Activated CD8-positive, alpha-beta memory T cell treated with anti-CD3 and anti-CD28 coated beads for 1 hour (primary cell): ENCODE measurements at places on chromosomes 7 and 10.

DNA sequence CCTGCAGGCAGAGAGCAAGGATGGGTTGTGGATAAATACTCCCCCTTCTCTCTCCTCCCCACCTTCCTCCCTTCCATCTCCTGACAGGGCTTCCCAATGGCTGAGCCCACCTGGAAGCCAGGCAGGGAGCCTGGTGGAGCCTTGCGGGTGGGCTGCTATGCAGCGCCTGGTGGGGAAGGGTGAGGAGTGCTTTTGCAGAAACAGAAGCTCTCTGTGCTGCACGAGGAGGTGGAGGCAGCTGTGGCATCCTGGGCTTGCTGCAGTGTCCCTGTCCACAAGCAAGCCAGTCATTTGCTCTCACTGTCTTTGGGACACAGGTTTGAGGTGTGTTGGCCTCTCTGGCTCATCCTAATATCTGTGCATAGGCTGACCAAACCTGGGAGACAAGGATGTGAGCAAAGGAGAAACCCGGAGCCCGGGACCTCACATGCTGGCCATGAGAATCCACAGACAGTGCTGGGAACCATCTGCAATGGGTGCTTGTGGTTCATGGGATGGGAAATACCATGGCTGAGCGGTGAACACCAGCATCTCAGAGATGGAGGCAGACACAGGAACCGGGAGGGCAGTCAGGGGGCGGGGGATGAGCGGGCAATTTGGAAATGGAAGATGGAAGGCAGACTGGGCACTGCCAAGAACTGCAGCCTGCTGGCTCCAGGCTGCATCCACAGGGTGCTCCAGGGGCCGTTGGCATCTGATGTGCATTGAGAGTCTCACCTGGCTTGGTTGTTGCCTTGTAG, 364.2 kb downstream of the GLRX3 start:
- no peak for DNase-seq

DNA sequence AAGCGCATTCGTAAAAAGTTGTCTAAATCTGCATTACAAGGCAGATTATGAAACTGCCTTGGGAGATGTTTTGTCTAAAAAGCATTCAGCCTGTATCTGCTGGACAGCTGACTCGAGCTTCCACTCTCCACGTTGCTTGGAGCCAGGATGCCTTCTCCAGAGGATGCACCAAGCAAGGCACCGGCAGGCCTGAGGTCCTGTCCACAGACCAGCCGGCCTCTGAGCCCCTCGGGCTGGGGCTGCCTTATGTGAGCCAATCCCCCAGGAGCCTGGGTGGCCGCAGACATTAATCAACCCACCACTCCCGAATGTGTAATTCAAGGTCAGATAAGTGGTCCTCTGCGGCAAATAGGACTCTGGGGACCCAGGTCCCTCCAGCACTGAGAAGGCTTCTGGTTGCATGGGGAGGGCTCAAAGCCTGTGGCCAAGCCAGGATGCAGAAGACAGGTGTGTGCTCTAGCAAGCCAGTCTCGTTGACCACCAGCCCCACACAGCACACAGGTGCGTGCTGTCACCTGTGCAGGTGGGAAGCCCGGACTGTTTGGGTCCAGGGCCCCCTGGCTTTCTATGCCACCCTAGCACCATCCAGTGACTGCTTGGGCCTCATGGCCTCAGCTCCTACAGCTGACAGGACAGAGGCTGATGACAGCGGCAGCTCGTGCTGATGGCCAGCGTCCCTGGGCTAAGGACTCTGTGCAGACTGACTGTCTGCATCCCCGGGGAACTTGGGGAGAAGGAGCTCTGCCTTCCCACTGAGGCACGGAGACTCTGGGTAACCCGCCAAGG, 4.8 kb upstream of the RET start:
- no peak for DNase-seq

- DNase-seq = no peak
Observed at GRCh38 chr7:88806280-88807037, 10.9 kb upstream of the TEX47 start.

GRCh38 chr10:52213321-52213752, 100.7 kb upstream of the DKK1 start:
- DNase-seq = no peak

DNA sequence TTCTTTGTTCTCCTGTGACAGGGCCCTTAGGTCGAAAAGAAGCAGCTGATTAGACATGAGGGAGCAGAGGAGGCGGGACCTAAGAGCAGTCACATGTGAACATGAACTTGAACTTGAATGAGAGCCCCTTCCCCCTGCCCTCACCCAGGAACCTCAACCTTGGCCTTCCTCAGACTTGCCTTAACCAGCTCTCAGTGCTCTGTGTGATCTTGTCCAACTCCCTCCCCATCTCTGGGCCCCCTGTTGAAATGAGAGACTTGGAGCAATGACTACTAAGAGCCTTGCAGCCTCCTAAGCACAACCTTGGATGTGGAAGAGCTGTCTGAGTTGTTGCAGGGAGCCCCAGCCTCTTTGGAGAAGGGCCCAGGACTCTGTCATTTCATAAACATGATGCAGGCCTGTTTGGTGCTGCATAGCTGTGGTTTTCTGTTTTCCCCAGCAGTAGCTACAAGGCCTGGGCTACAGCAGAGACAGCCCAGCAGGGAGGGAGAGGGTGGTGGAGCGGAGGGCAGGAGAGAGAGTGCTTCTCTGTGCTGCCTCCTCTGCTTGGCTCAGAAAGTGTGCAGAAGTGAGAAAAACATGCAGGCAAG, 123.9 kb upstream of the ZMIZ1 start:
- no peak for DNase-seq

GRCh38 chr10:105243381-105243780, 602.3 kb downstream of the SORCS3 start:
- no peak for DNase-seq

DNA sequence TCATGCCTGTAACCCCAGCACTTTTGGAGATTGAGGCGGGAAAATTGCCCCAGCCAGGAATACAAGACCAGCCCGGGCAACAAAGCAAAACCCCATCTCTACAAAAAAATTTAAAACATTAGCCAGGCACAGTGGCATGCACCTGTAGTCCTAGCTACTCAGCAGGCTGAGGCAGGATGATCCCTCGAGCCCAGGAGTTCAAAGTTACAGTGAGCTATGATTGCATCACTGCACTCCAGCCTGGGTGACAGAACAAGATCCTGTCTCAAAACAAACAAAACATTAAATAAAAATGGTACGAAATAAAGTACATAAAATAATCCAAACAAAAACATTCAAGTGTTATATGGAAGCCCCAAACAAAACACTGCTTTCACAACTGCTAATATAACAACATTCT, 125.0 kb downstream of the SNX13 start:
- DNase-seq = no peak

- no peak for DNase-seq
Observed at GRCh38 chr7:95092324-95092723, 184.9 kb downstream of the PPP1R9A start.

DNA sequence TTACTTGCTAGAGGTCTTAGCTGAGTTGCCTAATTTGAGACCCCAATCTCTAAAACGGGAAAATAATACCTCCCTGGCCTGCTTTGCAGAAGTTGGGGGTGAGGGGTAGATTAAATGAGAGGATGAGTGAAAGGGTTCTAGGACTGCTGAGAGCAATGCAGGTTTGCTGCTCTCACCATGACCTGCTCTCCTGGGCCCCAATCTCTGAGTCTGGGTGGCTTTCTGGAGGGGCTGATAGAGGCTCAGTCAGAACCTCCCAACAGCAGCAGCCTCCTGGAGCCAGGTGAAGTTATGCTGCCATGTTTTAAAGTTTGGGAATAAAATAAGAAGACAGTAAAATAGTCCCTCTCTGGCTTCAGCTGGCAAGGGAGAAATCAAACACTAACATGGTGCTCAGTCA, 7.3 kb downstream of the UROS start:
- DNase-seq = no peak

DNA sequence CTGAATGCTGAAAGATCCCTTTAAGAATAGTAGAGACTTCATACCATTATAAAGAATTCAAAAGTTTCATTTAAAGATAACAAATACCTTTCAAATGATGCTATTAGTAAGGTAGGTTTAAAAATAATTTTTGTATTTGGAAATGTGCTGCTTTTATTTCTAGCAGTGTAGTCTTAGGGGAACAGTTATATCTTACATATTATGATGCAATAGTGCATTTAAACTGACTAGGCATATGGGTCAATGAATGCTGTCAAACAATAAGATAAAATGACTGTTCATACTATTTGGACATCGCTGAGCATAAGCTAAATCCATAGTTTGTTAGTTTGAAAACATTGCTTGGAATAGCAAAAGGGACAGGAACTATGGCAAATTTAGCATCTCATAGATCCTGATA, 354.8 kb upstream of the SEMA3A start:
- no peak for DNase-seq

GRCh38 chr7:12228024-12228423, 16.9 kb downstream of the TMEM106B start:
- DNase-seq = no peak

- DNase-seq = no peak
Observed at GRCh38 chr7:117673839-117674238, 194.0 kb downstream of the CFTR start.

DNA sequence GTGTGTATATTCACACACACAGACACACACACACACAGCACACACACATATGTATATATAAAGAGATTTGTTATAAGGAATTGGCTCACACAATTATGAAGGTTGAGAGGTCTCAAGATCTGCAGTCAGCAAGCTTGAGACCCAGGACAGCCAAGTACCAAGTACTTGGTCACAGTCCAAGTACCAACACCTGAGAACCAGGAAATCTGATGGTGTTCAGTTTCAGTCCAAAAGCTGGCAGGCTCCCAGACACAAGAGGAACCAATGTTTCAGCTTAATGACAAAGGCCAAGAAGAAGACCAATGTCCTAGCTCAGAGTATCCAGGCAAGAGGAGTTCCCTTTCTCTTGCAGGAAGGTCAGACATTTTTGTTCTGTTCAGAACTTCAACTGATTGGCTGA, 780.2 kb downstream of the MAGI2 start:
- no peak for DNase-seq

DNA sequence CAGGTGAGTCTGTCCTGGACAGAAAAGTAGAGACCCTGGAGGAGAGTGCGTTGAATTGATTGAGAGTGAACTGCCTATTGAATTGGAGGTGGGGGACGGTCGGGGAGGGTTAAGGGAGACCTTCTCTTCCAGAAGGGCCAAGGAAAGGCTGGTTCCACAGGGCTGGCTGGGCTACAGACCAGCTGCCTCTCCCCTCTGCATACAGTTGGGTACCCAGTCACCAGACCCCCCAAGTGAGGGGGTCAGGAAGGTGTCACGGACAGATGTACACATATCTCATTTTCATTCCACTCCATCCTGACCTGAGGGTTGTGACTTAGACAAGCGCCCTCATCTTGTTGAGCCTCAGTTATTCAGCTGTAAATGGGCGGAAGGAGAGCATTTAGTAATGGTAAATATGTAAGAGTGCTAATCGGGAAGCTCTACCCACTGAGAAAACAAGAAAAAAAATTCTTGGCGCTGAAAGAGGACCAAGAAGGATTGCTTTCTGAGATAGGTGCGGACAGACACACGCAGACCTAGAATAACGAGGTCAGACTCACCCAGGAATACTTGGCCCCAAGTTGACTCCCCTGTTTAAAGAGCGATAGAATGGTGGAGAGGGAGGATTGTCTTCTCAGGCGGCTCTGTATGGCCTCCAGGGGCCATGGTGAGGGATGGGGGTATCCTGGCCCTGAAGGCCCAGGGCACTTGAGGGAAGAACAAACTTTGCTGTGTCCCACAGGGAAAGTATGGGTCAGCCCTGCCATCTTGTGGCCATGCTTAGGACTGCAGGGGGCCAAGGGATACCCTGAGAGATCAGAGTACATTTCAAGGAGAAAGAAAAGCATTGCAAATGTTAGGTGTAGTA, 7.2 kb upstream of the MBL2 start:
- DNase-seq = no peak

- no peak for DNase-seq
Observed at GRCh38 chr10:80108576-80109239, 23.8 kb upstream of the PLAC9 start.

DNA sequence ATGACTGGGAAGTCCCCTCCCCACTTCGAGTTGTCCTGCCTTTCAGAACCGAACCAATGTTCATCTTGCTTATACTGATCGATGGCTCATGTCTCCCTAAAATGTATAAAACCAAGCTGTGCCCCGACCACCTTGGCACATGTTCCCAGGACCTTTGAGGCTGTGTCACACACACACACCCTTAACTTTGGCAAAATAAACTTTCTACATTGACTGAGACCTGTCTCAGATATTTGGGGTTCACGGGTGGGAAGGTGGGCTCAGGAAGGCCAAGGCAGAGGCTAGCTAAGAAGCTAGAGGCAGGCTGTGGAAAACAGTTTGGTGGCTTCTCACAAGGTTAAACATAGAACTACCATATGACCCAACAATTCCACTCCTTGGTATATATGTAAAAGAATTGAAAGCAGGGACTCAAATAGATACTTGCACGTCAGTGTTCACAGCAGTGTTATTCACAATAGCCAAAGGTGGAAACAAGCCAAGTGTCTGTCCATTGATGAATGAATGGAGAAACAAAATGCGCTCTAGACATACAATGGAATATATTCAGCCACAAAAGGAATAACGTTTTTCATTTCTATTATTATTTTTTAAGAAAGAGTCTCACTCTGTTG, 15.4 kb downstream of the PRF1 start:
- no peak for DNase-seq

DNA sequence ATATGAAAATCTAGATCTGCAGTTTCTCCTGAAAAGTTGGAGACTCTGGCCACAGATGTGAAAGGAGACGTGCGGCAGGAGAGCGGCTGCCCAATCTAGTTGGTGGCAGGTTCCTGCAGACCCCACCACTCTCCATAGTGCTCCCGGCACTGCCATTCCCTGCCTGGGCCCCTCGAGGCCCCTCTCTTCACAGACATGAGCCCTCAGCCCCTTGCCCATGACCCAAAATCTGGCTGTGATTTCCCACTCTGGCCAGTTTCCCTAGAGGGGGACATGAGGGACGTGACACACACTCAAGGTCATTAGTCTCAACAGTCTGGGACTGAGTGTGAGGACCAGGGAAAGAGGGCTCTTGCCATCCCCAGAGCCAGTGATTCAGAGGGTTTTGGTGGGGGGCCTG, 138.7 kb downstream of the PTPN20 start:
- DNase-seq = no peak

- no peak for DNase-seq
Observed at GRCh38 chr10:44589944-44590449, 205.1 kb upstream of the CXCL12 start.

GRCh38 chr10:109773288-109774120, 149.8 kb downstream of the XPNPEP1 start:
- no peak for DNase-seq

DNA sequence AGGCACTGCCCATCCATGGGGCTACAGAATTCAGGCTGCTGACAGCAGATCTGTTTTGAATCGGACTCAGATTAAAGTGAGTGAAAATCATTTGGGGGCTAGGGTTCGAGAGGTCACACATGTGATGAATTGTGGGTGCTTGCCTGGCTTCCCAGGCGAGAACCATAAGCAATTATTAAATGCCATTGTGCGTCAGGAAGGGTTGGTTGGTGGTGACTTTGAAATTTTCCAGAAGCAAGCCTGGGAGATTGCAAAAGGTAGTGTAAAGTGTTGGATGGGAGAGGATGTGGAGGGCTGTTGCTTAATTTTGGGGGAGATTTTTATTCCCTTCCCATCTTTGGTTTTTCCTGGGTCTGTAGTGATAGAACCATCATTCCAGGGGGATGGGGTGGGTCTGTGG, 34.6 kb downstream of the LRMDA start:
- DNase-seq = no peak

GRCh38 chr10:122149561-122150505, 121.3 kb upstream of the BTBD16 start:
- DNase-seq = no peak

- DNase-seq = no peak
Observed at GRCh38 chr10:96591946-96592345, 5.1 kb upstream of the TM9SF3 start.
